ENCODE measurements at places on chromosomes 5 and 9. TPM values are rescaled to one million over a fixed set of nuclear protein-coding genes. Genes with fewer than 3 reads are reported as not detected.

- peak; percentile 11 for DNase-seq
- H3K27ac ChIP-seq = no peak overlapping the region
- H3K36me3 ChIP-seq = no peaks in the 10 kb centered on the region
- H3K4me3 ChIP-seq = no peak overlapping the region
- no peaks in the 10 kb centered on the region for H3K27me3 ChIP-seq
Observed at GRCh38 chr9:87644659-87645058, 81.3 kb upstream of the CTSL start.

- H3K4me3 ChIP-seq = no peak overlapping the region
- H3K36me3 ChIP-seq = peaks cover 4% of the 10 kb centered on the region
Observed at GRCh38 chr9:35666549-35666948, 1.6 kb upstream of the ARHGEF39 start.

DNA sequence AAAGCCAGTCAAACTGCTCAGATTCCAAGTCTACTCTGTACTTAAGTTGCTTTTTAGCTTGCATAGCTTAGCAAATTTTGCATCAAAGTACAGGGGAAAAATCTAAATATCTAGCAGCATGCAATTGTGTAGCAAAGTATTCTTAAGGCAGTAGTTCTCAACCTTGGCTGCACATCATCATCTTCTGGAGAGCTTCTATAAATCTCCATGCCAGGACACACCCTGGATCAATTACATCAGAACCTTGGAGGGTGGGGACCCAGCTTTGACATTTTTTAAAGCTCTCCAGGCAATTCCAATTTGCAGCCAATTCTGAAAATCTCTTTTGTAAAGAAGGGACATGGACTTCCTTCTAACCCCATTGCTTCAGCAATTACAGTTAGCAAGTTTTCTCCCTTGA is 187.5 kb downstream of the SNCAIP start:
- DNase-seq = no peak
- H3K4me3 ChIP-seq = no peak overlapping the region
- H3K36me3 ChIP-seq = no peaks in the 10 kb centered on the region
- no peak overlapping the region for H3K27ac ChIP-seq
- peaks cover 2% of the 10 kb centered on the region for H3K27me3 ChIP-seq

The ARL15 gene
- total RNA-seq = 29.1 TPM

The GPR151 gene
- total RNA-seq = not detected

The PLAC8L1 gene
- 2.7 TPM for total RNA-seq

DNA sequence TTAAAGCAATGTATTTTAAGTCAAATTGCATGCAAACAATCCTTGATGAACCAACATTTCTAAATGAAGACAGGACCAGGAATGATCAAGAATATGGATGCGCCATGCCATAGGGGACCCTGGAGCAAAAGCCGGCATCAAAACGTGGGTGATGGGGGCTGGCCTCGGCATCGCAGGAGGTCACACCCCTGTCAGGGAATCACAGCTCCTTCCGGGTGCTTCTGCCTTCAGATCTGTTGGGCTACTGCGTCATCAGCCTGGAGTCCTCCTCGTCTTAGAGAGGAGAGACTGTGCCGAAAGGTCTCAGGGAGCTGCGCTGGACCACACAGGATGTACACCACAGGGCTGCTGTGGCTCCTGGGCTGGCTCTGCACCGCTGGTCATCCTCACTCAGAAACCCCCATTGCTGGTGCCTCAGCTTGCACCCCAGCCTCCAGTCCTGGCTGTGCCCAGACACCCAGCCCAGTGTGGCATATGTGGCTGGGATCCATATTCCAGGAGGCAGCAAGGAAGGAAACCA is 152.9 kb upstream of the PPP1R26 start:
- H3K36me3 ChIP-seq = no peaks in the 10 kb centered on the region
- no peak overlapping the region for H3K4me3 ChIP-seq
- DNase-seq = no peak
- no peaks in the 10 kb centered on the region for H3K4me1 ChIP-seq
- H3K27me3 ChIP-seq = no peaks in the 10 kb centered on the region

DNA sequence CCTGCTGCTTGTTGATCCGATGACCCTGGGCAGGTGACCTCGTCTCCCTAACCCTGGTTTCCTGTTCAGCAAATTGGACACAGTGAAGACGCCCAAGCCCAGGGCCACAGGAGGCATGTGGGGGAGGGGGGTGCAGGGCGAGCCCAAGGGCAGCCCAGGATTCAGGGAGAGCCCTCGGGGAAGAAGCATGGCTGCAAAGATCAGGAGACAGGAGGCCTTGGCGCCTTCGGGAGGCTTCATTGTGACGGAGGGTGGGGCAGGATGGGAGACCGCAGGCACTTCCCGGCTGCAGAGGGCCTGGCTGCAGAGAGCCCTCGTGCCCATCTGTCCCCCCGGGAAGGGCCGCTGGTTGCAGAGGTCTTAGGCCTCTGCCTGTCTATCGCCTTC is 6.2 kb downstream of the ASS1 start:
- no peaks in the 10 kb centered on the region for H3K36me3 ChIP-seq
- no peak overlapping the region for H3K4me3 ChIP-seq
- H3K4me1 ChIP-seq = peaks cover 21% of the 10 kb centered on the region
- no peak overlapping the region for H3K27ac ChIP-seq
- DNase-seq = no peak

- H3K4me1 ChIP-seq = peaks cover 37% of the 10 kb centered on the region
- H3K27ac ChIP-seq = peak overlapping the region; percentile 67
- peaks cover 3% of the 10 kb centered on the region for H3K36me3 ChIP-seq
- H3K4me3 ChIP-seq = no peak overlapping the region
- H3K27me3 ChIP-seq = no peaks in the 10 kb centered on the region
Observed at GRCh38 chr5:78638973-78639669, 9.5 kb downstream of the LHFPL2 start.

DNA sequence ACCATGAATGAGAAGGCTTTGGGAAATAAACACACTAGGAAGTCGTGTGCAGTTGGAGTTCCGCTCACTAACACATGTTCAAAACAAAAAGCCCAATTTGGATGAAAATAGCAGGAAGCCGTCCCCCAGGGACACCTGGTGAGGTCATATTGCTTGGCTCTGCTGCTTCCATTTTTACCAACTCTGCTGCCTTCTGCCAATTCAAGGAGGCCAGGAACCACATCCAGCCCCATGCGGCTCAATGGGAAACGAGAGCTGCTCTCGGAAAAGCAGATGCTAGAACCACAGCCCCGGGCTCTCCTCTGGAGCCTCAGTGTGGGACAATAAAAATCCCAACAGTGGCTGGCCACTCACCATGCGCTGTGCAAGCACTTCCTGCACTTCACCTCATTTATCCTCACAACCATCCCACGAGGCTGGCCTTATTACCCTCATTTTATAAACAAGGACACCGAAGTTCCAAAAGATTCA is 13.4 kb downstream of the ADAM19 start:
- H3K4me1 ChIP-seq = peaks cover 78% of the 10 kb centered on the region
- no peak overlapping the region for H3K4me3 ChIP-seq
- no peak for DNase-seq
- H3K27ac ChIP-seq = peak overlapping the region; percentile 84
- H3K36me3 ChIP-seq = peaks cover 60% of the 10 kb centered on the region

DNA sequence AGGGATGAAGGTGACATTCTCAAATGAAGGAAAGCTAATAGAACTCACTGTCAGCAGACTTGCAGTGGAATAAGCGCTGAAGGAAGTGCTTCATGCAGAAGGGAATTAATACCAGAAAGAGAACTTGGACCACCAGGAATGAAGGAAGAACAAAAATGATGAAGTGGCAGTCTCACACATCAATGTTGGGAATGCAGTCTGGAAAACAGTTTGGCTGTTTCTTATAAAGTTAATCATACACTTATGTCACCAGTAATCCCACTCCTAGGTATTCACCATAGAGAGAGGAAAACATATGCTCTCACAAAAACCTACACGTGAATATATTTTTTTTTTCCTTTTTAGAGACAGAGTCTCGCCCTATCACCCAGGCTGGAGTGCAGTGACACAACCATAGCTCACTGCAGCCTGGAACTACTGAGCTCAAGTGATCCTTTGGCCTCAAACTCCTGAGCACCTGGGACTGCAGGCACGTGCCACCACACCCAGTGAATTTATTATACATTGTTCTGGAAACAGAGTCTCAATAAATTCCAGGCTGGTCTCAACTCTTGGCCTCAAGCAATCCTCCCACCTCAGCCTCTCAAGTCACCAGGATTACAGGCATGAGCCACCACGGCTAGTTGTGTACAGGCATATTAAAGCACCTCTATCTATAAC is 81.2 kb downstream of the ROR2 start:
- no peak for DNase-seq
- H3K27me3 ChIP-seq = peaks cover 7% of the 10 kb centered on the region
- H3K4me1 ChIP-seq = no peaks in the 10 kb centered on the region

DNA sequence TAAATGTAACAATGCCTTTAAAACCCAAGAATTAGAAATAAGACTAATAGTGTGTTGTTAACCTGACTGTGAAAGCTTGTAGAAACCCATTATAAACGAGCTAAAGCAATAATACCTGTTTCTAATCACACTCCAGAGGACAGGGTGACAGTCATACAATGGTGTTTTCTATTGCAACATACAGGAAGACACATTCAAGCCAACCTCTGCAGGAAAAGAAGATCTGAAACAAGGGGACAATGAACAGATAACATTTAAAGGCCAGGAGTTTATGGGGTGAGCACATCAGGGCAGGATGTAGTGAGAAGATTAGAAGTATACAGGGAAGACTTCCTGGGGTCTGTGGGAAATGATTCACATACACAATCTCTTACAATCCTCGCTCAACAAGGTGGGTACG is 13.8 kb downstream of the BARHL1 start:
- H3K27me3 ChIP-seq = peaks cover 14% of the 10 kb centered on the region
- DNase-seq = no peak
- no peaks in the 10 kb centered on the region for H3K4me1 ChIP-seq
- H3K36me3 ChIP-seq = peaks cover 6% of the 10 kb centered on the region

The CCL27 gene
- not detected for total RNA-seq

The LMX1B gene
- total RNA-seq = 0.45 TPM

DNA sequence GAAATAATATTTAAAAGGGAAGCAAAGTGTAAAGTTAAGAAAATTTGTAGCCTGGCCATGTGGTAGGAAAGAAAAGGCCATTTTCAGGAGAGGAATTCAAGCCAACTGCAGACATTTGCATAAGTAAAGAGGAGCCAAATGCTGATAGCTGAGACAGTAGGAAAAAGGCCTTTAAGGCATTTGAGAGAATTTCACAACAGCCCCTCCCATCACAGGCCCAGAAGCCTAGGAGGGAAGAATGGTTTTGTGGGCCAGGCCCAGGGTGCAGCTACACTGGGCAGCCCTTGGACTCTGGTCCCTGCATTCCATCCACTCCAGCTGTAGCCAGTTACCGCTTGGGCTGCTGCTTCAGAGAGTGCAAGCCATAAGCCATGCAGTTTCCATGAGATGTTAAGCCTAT is 1556.8 kb downstream of the EFNA5 start:
- DNase-seq = no peak
- H3K4me3 ChIP-seq = no peak overlapping the region
- no peaks in the 10 kb centered on the region for H3K4me1 ChIP-seq
- H3K27me3 ChIP-seq = no peaks in the 10 kb centered on the region
- H3K36me3 ChIP-seq = no peaks in the 10 kb centered on the region

DNA sequence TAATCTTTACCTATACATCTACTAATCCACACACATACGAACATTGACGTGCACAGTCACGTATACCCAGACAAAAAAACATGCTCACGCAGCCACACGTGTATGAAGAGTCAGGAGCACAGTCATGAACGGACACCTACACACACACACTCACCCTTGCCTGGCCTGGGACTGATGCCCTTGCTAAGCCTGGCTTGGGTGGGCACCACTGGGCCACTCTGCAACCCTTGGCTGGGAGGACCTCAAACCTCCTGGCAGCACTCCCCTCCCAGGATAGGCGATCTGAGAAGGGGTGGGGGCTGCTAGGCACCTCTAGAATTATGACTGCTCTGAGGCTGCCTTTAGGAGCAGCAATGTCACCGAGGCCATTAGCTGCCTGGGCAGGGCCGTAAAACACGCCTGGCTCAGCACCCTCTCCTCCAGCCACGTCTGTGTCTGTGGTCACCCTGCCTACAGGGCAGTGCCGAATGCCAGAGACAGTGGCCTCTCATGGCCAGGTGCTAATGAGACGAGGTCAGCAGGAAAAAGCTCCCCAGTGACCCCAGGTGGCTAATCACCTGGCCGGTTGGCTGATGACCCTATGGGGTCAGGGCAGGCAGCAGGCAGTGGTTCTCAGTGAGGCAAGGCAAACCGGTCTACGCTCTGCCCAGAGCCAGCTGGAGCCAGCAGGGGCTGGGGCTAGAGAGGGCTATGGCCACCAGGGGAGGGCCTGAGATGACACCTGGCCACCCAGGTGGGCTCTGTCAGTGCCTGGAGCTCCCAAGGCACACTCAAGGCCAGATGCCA is 33.7 kb upstream of the MVB12B start:
- no peak overlapping the region for H3K4me3 ChIP-seq
- no peak overlapping the region for H3K27ac ChIP-seq
- H3K36me3 ChIP-seq = no peaks in the 10 kb centered on the region
- peaks cover 2% of the 10 kb centered on the region for H3K27me3 ChIP-seq

- no peaks in the 10 kb centered on the region for H3K27me3 ChIP-seq
- no peak for DNase-seq
- peaks cover 10% of the 10 kb centered on the region for H3K36me3 ChIP-seq
Observed at GRCh38 chr9:21455320-21455719, 15.1 kb downstream of the IFNA1 start.

GRCh38 chr9:120531683-120532300 is 48.2 kb downstream of the CDK5RAP2 start:
- H3K27ac ChIP-seq = no peak overlapping the region
- DNase-seq = no peak
- no peaks in the 10 kb centered on the region for H3K4me1 ChIP-seq
- H3K4me3 ChIP-seq = no peak overlapping the region
- no peaks in the 10 kb centered on the region for H3K27me3 ChIP-seq
- peaks cover 18% of the 10 kb centered on the region for H3K36me3 ChIP-seq

- DNase-seq = no peak
- peaks cover 29% of the 10 kb centered on the region for H3K27me3 ChIP-seq
- H3K4me1 ChIP-seq = no peaks in the 10 kb centered on the region
- H3K27ac ChIP-seq = no peak overlapping the region
- no peak overlapping the region for H3K4me3 ChIP-seq
Observed at GRCh38 chr9:846852-847251, 5.4 kb downstream of the DMRT1 start.

The GRM6 gene
- total RNA-seq = not detected

The OXCT1 gene
- 25.7 TPM for total RNA-seq

The KCNN2 gene
- 0.29 TPM for total RNA-seq

The IL7R gene
- 10.8 TPM for total RNA-seq

GRCh38 chr9:29348999-29349398 is 1775.7 kb upstream of the C9orf72 start:
- DNase-seq = peak; percentile 22
- no peaks in the 10 kb centered on the region for H3K36me3 ChIP-seq
- no peaks in the 10 kb centered on the region for H3K27me3 ChIP-seq
- no peaks in the 10 kb centered on the region for H3K4me1 ChIP-seq

The FLT4 gene
- 7.2 TPM for total RNA-seq

DNA sequence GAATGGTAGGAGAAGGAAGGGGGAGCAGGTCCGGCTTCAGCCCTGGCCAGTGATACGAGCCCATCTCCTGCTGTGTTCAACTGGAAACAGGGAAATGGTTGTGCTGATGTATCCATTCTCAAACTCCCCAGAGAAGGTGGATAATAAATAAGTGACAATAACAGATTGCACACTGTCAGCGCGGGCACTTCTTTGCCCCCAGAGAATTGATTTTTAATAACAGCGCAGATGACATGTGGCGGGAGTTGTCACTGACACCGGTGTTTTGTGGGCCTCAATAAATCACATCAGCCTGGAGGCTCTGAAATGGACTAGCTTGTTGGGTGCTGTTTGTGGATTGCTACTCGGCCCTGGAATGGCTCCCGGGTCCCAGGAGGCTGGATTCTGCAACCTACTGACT is 141.4 kb upstream of the PANK3 start:
- no peak overlapping the region for H3K4me3 ChIP-seq
- H3K27ac ChIP-seq = no peak overlapping the region
- H3K36me3 ChIP-seq = no peaks in the 10 kb centered on the region
- H3K4me1 ChIP-seq = no peaks in the 10 kb centered on the region

- H3K36me3 ChIP-seq = no peaks in the 10 kb centered on the region
- no peaks in the 10 kb centered on the region for H3K4me1 ChIP-seq
- DNase-seq = no peak
- H3K27ac ChIP-seq = no peak overlapping the region
Observed at GRCh38 chr9:79858508-79858907, 286.7 kb downstream of the TLE4 start.

All from astrocyte (in vitro differentiated cells and primary cell).